ENCODE measurements at places on chromosomes 2 and 18.

DNA sequence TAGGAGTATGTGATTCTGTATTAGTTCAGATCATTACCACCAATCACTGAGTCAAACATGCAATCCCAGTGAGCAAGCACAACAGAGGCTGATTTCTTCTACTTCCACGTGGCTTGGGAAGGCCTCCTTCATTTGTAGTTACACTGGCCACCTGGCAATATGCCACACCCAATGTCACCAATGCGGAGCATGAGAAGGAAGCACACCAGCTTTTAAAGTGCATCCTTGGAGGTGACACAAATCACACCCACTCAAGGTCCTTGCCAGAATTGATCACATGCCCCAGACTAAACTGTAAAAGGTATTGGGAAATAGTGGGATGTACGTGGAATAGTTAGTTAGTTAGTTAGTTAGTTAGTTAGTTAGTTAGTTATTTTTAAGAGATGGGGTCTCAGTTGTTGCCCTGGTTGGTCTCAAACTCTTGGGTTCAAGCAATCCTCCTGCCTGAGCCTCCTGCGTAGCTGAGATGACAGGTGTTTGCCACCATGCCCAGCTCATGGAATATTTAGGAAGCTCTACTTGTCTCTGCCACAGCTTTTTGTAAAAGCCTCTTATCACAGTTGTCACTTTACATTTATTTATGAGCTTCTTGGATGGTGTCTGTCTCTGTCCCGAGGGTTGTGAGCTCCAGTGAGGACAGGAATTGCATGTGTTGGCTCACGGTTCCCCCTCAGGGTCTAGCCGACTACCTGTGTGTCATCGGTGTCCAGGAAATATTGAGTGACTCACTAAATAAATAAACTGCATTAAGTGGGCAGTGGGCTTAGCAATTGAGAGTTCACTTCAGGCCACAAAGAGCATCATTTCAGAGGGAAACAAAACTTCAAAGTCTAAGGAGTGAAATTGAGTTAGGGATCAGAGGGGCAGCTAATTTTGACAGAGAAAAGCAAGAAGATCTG is 28.1 kb upstream of the CAB39 start:
- DNase-seq: no peak

DNA sequence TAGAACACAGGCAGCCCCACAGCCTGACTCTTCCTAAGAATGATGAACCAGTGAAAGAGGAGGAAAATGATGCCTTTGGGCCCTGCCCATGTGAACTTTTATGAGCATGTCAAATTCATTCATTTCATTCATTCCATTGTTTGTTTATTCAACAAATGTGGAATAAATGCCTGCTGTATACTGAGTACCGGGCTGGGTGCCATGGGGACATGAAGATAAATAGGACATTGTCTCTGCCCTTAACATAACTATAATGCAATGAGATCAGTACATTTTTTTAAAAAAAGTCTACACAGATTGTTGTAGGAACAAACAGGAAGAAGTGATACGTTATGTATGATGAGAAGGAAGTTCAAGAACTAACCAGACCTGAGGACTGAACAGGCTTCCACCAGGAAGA is 14.7 kb downstream of the MREG start:
- no peak for DNase-seq

DNA sequence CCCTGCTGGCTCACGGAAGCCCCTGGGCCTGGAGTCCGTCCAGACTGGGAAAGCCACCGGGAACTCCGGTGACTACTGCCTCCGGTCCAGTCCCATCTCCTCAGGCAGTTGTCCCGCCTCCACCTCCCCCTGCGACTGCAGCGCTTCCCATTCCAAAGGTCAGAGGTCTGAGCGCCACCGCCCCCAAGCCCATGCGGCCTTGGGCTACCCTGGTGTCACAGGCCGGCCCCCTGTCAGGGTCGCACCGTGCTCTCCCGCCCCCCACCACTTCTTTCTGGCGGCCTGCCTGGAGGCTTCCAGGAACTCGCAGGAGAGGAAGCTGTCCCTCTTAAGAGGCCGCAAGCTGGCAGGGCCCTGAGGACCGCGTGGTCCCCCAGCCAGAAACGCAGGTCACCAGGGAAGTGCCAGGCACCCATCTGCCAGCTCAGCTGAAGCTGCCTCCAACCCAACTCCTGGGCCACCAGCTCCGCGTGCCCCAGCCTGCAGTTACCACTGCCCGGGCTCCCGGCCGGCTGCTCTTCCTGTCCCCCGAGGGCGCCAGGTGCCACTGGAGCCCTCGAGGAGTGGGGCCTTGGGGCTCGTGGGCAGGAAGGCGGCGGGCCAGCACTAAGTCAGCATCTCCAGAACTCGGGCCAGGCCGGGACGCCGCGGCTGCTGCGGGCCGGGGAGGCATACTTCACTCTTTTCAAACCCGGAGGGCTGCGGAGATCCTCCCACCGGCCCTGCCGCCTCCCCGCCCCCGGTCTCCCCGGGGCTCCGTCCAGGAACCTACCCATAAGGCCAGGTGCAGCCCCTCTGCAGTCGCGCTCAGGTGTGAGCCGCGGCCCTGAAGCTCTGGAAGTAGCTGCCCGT is 83.3 kb upstream of the POMC start:
- peak; percentile 28 for DNase-seq

GRCh38 chr2:133497270-133497893 is 70.9 kb downstream of the NCKAP5 start:
- no peak for DNase-seq

- DNase-seq: no peak
Measured at GRCh38 chr18:63262369-63263335, 56.9 kb downstream of the BCL2 start.

Measured in NCI-H1930 (cell line).